ENCODE measurements at places on chromosomes 16 and 17.

GRCh38 chr17:60087882-60088669 lies 9.4 kb upstream of the HEATR6 start:
- no peak for DNase-seq

GRCh38 chr16:80932708-80933095 lies 74.0 kb downstream of the CMC2 start:
- DNase-seq, result no peak

DNA sequence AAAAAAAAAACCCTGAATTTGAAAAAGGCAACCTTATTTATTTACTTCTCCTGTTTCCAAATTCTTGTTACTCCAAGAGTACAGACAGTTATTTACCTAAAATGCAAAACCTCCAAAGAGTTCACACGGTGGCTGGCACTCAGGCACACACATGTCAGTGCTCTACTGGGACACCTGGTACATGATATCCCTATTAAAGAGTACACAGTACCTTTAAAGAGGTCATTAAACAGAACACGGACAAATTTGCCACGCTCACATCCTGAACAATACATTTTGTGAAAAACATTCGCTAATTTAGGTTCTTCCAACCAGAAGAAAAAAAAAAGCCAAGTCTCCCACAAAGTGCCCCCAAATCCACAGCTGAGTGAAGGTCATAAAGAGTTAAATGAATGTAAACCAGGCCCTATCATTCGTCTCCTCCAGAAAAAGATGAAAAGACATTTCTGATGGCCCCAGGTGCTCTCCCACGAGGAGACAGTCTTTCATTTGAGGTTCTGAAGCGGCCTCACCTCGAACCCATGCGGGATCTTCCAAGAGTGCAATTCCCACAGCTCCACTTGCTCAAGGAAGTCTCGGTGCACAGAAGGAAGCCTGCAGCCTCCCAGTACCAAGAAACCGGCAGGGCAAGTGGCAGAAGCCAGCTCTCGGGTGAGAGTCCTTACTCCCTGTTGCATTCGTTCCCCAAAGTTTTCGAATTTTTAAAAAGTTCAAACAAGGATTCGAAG lies 993 bp downstream of the ERN1 start:
- DNase-seq, result no peak

DNA sequence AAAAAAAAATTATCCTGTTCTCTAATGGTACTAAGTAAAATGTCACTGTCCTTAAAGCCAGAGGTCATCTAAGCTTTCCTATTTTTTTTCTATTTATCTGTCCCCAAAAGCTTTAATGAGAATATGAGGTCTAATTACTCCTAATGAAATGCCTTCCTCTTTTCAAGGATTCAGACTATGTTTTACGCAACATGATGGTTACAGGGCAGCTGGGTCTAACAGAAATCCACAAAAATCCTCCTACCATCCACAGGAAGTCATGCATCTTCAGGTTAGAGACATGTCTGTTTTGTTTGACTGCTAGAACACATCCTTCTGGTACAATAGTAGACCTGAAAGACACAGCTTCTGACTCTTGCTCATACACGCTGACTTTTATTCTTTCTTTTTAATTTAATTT lies 29.7 kb upstream of the NSRP1 start:
- no peak for DNase-seq

DNA sequence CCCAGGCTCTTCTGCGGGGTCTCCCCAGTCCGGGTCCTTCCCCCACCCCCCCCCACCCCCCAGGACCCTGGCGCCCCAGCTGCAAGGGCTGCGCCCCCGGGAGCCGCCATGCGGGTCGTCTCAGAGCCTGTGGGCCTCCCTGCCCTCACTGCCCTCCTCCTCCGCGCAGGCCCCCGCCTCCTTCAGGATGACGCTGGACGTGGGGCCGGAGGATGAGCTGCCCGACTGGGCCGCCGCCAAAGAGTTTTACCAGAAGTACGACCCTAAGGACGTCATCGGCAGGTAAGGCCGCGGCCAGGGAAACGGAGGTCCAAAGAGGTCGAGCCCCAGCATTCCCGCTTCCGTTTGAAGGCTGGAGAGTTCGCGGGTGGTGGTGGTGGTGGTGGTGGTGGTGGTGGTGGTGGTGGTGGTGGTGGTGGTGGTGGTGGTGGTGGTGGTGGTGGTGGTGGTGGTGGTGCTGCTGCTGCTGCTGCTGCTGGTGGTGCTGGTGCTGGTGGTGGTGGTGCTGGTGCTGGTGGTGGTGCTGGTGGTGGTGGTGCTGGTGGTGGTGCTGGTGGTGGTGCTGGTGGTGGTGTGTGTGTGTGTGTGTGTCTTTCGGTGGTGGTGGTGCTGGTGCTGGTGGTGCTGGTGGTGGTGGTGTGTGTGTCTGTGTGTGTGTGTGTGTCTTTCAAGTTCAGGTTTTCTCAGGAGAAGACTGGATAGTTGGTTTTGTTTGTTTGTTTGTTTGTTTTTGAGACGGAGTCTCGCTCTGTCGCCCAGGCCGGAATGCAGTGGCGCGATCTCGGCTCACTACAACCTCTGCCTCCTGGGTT lies 615 bp downstream of the PHKG2 start:
- no peak for DNase-seq

DNA sequence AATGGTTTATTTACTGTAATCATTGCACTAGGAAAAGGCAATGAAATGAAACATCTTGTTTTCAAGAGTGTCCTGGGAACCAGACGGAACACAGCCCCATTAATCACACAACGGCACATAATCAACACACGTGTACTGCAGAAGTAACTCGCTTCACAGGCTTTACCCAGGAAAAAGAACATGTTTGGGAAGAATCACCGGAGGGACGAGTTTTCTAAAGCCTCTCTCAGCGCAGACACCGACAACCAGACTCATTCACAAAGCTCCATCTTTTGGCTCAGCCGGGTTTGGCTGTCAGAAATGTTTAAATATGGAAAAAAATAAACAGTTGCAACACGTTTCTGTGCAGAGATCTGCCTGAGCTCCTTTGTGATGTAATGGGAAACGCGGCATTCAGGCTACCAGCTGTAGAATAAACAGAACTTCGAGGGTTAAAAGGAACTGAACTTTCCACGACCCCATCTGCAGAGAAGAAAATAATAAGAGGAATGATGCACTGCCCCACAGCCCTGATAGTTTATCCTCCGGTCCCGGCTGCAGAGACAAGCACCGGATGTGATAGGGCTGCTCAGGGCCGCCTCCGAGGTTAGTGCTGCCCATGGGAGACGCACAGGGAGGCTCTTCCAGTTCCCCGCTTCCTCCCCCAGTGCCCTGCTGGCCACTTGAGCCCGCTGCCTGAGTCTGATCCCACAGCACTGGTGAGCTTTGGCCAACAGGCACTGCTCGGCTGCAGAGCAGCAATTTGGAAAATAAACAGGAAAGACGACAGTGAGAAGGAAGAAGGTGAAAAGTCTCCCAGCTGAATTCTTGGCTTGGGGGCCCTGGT lies 119.8 kb downstream of the HIC1 start:
- DNase-seq, result no peak

- DNase-seq, result no peak
Measured at GRCh38 chr16:74725651-74726455, 25.2 kb upstream of the MLKL start.

DNA sequence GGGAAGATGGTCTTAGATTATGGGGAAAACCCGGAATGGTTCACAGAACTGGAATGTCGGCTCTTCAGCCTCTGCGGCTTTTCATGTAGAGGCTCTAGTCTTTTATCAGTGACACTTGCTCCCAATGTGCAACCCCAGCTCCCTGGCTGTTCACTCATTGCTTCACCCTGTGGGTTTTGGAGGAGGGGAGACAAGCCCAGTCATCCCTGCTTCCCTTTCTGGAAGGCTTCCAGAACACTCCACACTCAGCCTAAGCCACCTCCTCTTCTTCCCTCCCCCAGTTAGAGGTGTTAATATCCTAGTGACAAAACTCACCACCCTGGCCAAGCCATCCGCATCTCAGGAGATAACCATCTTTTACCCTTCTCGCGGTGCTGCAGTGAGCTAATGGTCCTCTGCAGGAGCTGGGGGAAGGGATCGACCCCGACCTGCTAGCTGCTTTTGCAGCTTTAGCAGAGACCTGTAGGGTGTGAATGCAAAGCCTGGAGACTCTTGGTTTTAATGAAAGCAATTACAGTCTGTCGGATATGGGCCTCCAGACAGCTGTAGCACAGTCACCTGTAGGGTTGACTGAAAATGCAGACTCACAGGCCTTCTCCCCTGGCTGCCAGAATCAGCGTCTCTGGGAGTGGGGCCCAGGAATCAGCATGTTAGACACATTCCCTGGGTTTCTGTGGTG lies 24.3 kb upstream of the LASP1NB start:
- DNase-seq, result no peak

- no peak for DNase-seq
Measured at GRCh38 chr17:28030386-28030785, 12.1 kb upstream of the NLK start.

DNA sequence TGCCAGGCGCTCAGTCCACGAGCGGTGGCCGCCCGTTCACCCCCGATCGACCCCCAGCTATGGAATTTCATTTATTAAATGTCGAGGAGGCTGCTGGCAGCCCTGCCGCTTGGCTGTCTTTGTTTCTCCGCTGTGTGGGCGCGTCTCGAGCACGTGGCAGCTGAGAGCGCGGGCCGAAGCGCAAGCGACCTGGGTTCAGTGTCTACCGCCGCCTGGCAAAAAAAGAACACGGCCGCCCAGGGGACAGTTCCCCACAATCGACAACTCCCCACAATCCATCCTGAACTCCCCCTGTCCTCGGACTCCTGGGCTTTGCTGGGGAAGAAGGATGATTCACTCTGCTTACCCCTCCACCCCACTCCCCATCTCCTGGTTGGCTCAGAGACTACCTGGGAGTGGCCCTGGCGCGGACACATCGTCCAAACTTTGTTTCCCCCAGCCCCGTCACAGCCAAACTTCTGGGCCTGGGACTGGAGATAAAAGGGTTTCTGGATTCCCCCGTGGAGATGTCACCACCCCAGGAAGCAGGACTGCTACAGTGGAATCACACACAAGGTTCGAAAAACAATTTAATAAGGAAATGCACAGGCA lies 1.7 kb upstream of the ANKRD13B start:
- no peak for DNase-seq

DNA sequence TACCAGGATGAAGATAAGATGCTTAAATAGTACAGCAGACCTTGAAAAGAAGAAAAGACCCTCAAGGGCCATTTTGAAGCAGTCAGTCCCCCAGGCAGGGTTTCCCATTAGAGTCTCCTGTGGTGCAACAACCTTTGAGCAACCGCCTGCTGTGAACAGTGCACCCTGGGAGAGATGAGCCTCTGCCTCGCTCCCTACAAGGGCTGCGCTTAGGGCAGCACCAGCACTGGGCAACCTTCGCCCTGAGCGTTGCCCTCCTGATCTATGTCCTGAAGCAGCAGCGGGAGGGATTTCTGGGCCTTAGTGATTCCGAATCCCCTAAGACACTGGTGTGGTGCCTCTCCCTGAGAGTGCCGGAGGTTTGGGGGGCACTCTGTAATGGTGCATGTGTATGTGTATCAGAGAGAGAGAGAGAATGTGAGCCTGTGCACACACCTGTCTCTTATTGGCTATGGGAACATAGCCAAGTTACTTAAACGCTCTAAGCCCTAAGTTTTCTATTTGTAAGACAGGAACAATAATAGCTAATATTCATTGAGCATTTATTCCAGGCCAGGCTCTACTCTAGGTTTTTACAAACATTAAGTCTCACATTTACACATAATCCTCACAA lies 25.2 kb upstream of the ABCC12 start:
- no peak for DNase-seq

DNA sequence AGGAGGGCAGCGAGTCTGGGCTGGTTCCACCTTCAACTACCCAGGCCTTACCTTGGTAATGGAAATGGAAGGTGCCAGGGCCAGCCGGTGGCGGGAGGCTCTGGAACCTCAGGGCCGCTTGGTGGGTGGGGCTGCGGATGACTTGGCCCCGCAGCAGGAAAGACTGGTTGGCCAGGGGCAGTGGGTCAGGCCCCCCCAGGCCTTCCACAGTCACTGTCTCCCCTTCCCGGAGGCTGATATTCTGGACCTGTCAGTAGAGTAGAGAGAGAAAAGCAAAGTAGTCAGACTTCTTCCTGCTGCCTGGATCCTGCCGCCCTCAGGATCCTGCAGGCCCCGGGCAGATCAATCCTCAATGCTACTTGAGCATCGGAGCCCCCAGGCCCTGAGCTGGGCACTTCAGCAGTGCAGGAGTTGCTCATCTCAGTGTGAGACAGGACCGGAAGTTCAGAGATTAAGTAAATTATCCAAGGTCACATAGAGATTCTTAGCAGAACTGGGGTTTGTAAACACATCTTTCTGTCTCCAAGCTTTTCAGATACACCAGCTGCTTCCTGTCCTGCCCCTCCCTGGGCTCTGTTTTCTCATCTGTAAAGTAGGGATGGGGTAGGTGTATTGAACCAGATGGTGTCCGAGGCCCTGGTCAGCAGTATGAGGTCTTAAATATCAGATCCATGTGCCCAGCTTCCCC lies 18.5 kb upstream of the PHF12 start:
- DNase-seq, result no peak

- DNase-seq, result no peak
Measured at GRCh38 chr16:3536271-3536731, 35.5 kb downstream of the CLUAP1 start.

DNA sequence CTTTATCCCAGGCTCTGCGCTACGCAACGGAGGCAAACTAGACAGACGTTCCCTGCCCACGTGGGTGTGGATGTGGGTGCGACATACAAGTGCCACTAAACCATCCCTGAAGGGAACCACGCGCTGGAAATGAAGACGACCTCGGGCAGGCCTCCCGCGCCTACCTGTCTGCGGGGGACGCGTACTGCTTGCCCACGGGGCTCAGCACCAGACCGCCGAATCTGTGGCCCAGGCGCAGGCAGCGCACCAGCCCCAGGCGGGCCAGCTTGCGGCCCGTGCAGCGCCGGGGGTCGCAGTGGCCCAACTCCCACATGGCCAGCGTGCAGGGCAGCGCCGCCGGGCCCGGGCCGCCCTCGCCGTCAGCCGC lies 480 bp downstream of the TSR3 start:
- DNase-seq, result no peak

DNA sequence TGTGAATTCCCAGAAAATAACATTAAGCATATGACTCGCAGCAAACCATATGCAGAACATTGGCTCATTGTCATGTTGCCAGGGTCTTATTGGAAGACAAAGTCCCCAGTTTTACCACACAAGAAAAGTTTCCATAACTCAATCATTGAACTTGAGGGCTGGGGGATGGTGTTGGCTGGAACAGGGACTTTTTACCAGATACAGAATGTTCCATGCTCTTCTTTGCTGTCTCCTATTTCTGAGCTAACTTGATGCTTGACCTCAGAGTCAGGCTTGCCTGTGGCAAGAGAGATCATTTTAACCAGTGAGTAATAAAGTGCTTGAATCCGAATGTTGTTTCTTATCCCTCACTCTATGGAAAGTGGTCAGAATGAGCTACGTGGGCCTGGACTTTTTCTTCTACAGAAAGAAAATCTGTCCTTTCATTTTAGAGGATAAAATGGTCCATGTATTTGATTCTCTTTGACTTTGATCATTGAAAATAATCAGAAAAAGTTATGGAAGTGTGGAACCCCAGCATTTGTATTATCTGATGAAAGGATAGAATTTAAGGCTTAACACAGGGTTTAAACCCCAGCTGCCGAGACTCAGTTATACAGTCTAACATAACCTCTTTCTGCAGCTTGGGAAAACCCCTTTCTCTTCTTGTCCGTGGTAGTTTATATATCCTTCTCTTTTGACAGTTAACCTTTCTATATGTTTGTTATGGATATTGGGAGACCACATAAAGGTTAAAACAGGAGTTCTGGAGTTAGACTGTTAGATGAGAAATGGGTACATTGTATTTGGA lies 67.0 kb downstream of the TUBD1 start:
- no peak for DNase-seq
